ENCODE measurements at places on chromosomes 4 and X. TPM values are rescaled to one million over a fixed set of nuclear protein-coding genes. Genes with fewer than 3 reads are reported as not detected.

GRCh38 chr4:164383358-164384220 lies 370.3 kb upstream of the SMIM31 start:
- peak overlapping the region; percentile 85 for H3K4me3 ChIP-seq
- peaks cover 40% of the 10 kb centered on the region for H3K27me3 ChIP-seq
- DNase-seq, result peak; percentile 78
- H3K27ac ChIP-seq, result no peak overlapping the region

APELA gene
- total RNA-seq, result 153 TPM

GRCh38 chr4:155931634-155932033 lies 22.0 kb downstream of the CTSO start:
- no peak overlapping the region for H3K27ac ChIP-seq
- no peak overlapping the region for H3K4me3 ChIP-seq
- no peak for DNase-seq
- H3K4me1 ChIP-seq, result no peaks in the 10 kb centered on the region

FANCB gene
- total RNA-seq, result 16.8 TPM

DNA sequence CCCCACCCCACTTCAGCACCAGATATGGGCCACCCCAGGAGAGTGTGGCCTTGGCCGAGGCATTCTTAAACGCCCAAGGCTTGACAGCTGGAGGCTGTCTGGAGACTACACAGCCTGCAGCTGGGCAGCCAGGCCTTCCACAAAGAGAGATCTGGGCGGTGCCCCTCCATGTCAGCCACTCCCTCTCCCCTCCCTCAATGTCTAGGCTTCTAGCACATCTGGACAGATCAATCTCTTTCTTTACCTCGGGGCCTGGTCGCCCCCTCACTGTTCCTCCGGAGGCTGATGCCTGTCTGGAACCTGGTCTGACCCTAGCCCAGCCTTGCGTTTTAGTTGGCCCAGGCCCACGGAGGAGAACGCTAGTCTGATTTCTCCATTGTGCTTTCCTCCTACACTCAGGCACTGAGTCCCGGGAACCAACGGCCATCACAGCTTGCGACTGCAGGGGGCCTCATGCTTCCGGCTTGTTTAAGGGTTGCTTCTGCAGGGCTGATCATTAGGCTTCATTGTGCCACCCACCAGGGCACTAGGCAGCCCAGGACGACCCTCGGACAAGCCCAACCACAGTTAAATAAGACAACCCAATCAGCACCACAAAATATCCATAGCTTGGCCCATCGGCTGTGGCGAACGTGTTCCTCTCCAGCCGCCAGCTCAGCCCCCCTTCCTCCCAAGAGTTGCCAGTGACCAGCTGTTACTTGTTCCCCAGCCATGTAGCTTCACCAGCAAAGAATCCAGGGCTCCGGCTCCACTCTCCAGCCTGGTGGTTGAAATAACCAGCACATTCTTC lies 200.6 kb downstream of the BCOR start:
- H3K4me3 ChIP-seq, result no peak overlapping the region
- no peaks in the 10 kb centered on the region for H3K4me1 ChIP-seq
- peak; percentile 65 for DNase-seq

GRCh38 chrX:95974890-95975289 lies 709.8 kb upstream of the DIAPH2 start:
- no peaks in the 10 kb centered on the region for H3K27me3 ChIP-seq
- H3K4me1 ChIP-seq, result no peaks in the 10 kb centered on the region
- H3K36me3 ChIP-seq, result no peaks in the 10 kb centered on the region
- no peak overlapping the region for H3K27ac ChIP-seq

Data from GM23338 (cell line).